ENCODE measurements at places on chromosomes 11 and 22.

DNA sequence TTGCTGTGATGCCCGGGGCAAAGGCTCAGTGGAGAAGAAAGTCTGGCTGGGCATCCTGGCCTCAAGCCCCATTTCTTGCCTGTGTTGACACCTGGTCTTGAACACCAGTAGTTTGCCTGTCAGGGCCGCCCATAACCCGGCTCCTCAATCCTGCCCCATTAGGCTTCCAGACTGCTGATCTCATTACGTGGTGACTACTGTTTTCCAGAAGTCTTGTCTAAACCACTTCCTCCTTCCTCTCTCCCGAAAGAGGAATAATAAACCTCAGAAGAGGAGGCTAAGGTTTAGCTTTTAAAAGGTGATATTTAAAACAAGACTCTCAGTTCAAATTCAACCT lies 97.7 kb downstream of the CD44 start:
- no peak for DNase-seq

GRCh38 chr11:121449123-121449522 lies 3.0 kb upstream of the SORL1 start:
- no peak for DNase-seq

GRCh38 chr11:91608677-91609076 lies 615.9 kb upstream of the FAT3 start:
- DNase-seq = peak; percentile 12

GRCh38 chr11:109000531-109000930 lies 335.7 kb downstream of the DDX10 start:
- DNase-seq = peak; percentile 55

- DNase-seq = no peak
Observed at GRCh38 chr22:23264610-23265367, 84.5 kb downstream of the BCR start.

DNA sequence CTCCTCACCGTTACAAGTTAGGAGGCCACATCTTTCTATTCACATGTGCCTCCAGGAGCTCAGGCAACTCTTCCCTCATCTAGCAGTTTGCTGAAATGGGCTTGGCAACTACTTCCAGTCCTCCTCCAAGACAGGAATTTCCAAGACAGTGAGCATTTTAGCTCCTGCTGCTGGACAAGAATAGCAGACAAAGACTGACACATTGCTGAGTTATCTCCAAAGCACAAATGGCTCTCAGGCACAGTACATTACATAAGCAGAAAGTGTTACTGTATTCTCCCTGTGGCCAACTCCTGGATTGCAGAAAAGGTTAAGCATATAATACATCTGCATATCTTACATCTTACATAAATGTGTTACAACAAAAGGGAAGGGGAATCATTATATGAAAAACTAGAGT lies 83.2 kb upstream of the POU2AF2 start:
- peak; percentile 9 for DNase-seq

DNA sequence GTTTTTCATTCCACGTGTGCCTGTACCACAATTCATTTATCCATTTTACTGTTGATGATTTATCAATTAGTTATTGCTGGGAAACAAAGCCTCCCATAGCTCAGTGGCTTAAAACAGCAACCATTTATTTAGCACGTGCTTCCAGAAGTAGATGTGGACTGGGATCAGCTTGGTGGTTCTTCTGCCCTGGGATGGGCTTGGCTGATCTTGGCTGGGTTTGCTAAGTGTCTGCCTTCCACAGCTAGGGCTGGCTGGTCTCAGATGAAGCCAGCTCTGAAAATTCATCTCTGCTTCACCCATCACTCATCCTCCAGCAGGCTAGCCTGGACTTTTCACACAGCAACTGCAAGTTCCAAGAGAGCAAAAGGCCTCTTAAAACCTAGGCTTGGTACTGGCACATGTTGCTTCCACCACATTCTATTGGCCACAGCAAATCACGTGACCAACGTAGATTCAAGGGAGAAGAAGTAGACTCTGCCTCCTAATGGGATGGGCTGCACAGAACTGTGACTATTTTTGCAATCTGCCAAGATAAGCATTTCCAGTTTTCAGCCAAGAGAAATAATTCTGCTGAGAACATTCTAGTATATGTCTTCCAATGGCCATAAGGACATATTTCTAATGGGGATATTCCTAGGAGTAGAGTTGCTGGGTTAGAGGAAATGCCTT lies 124.9 kb downstream of the MN1 start:
- no peak for DNase-seq

- DNase-seq = no peak
Observed at GRCh38 chr11:74179234-74180052, 8.4 kb downstream of the PPME1 start.

GRCh38 chr11:83438438-83438837 lies 152.3 kb upstream of the CCDC90B start:
- no peak for DNase-seq

DNA sequence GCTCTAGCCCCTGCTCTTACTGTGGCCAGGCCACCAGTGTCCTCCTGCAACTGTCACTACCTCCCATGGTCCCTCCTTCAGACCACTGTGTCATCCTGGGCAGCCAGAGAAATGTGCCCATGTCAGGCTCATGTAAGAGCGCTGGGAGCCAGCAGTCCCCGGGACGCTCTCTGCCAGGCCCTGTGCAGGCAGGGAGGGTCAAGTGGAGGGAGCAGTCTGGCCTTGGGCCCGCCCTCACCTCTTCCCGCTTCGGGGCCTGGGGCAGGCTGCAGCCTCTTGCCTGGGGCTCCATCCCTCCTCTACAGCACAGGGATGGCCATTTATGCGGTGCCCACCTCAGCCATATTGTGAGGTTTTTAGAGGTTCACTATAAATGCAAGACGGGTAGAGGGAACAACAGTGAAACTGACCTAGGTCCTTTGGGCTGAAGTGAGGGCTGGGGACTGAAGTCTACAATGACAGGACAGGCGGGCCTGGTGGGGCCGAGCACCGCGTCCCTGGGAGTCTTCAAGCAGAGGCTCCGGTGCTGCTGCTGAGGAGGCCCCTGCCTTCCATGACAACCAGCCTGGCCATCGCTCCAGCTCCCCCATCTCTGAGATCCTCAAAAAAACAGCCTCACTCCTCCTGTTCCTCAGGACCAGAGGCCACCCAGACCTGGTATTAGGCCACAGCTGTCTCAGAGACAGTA lies 54.9 kb upstream of the TTLL12 start:
- no peak for DNase-seq

- no peak for DNase-seq
Observed at GRCh38 chr22:23557467-23557866, 22.6 kb downstream of the IGLL1 start.

DNA sequence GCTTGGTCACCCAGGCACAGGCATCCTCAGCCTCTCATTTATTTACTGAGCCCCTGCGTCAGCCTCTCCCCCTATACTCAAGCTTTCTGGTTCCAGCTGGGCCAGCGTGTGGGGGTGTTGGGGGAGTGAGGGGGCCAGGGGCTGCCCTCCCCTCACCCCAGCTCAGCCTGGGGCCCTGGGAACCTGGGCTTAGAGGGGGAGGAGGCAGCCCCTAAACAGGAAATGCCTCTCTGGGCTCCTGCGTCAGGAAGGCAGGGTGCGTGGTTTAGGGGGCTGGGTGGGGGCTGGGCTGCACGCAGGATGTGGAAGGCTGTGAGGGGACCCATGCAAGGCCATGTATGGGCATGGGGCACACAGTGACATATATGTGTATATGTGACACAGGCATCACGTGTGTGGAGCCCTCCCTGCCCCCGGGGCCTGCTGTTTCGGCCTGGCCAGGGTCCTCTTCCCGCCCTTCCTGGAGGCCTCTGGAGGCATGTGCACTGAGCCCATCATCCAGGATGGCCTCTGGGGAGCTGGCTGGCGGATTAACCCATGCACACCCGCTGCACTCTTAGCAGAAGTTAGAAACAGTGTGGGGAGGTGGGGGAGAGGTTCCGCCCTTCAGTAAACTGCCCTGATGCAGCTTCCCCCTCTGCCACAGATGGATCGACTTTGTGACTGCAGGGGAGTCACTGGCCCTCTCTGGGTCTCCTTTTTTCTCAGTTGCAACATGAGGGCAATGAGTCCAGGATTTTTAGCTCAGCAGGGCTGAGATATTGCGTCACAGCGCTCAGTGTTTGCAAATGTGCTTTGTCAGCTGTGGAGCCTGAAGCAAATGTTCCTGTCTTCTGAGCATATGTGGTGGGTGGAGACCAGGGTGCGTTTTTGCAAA lies 1.1 kb upstream of the CD248 start:
- peak; percentile 90 for DNase-seq

GRCh38 chr11:36218283-36218921 lies 70.8 kb downstream of the COMMD9 start:
- DNase-seq = no peak

DNA sequence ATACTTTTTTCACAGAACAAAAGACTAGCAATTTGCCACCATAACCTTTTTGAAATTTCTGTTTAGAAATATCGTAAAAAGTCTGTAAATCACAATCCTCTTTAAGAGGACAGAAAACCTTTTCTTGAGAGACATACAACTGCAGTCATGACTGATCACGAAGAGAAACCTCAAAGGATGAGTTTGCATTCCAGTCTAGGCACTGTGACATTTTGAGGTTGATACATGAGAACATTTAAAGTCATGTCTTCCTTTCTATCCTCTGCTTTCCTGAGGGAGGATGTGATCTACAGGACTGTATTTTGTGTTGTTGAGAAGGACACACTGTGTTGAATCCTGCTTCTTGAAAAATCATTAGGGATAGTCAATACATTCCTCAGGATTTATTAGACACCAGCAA lies 476.7 kb upstream of the CCDC179 start:
- no peak for DNase-seq

DNA sequence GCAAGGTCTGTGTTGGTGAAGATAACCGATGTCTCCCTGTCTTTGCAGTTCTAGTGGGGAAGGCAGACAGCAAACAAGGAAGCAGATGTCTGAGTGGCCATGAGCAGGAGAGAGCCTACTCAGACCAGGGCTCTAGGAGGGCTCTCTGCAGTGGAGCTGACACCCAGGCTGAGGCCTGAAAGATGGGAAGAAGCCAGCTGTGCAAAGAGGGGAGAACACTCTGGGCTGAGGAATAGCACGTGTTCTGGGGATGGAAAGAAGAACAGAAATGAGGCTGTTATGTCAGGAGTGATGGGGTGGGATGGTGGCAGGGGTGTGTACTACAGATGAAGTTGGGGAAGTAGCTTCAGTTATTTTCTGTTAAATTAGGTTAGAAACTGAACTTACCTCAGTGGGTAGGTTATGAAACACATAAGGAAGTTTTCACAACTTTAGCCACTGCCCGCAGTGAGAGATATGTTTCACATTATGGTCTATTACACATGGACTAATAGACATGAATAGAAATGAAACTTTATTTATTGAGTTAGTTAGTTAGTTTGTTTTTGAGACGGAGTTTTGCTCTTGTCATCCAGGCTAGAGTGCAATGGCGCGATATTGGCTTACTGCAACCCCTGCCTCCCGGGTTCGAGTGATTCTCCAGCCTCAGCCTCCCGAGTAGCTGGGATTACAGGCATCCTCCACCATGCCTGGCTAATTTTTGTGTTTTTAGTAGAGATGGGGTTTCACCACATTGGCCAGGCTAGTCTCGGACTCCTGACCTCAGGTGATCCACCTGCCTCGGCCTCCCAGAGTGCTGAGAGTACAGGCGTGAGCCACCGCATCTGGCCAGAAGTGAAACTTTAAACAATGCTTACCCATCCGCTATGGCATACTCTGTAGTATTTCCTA lies 7.8 kb downstream of the DCPS start:
- no peak for DNase-seq

- no peak for DNase-seq
Observed at GRCh38 chr11:134665571-134666270, 253.7 kb upstream of the B3GAT1 start.

DNA sequence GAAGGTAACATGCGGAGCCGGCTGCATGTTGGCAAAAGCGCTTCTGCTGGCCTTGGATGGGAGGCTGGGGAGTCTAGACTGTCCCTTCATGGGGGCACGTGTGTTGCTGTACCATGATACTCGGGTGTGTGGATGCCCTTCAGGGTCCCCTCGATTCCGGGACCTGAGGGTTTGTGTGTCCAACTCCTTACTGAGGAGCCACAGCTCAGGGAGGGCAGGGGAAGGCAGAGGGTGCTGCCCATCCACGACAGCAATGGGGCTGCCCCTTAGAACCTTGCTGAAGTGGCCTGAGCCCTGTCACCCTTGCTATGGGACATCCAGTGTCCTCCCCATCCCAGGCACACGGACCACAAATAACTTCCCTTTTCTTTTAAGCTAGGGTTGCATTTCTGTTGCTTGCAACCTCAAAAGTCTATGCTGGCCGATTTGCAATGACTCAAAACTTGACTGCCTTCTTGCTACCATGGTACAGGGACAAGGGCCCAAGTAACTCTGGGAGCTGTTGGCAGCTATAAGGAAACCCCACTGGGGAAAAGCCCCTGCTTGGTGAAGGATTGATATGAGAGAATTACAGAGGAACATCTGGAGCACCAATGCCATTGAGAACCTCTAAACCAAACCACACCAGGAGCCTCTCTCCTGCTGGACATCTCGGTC lies 43.8 kb downstream of the RTL6 start:
- DNase-seq = no peak

DNA sequence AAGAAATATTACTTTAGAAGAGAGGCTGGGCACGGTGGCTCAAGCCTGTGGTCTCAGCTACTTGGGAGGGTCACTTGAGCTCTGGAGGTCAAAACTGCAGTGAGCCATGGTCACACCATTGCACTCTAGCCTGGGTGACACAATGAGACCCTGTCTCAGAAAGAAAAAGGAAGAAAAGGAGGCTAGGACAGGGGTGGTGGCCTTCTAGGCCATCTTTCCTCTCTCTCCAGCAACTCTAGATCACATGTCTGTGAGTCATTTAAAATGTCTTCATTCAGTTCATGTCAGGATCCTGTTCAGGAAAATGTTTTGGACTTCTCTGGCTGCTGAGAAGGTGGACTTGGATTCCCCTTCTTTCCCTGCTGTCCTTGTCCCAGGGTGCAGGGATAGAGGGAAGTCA lies 53.3 kb downstream of the PPFIA1 start:
- DNase-seq = peak; percentile 0

GRCh38 chr11:2666828-2667570 lies 32.8 kb downstream of the KCNQ1OT1 start:
- no peak for DNase-seq

- DNase-seq = no peak
Observed at GRCh38 chr11:108206969-108207682, 15.3 kb downstream of the NPAT start.

DNA sequence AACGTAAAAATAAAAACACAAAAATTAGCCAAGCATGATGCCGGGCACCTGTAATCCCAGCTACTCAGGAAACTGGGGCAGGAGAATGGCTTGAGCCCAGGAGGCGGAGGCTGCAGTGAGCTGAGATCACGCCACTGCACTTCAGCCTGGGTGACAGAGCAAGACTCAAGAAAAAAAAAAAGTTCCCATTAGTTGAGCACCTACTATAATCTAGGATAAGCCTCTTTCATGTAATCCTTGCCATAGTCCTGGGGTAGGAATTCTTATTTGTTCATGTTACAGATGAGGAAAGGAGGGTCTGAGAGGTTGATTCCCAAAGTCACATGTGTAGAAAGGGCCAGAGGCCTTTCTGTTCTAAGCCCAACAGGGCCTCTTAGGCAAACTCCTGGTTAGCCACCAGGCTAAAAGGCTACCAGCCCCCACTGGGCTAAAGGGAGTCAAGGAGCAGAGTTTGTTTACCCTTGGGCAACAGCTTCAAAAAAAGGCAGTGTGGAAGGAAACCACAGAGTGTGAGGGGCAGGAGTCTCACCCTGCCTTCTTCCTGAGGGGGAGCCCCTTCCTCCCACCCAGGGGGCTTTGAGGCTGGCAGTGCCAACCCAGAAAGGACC lies 21.6 kb upstream of the CSNK1E start:
- DNase-seq = no peak

GRCh38 chr11:48083421-48083820 lies 103.1 kb downstream of the PTPRJ start:
- DNase-seq = no peak

Measured in MCF 10A (cell line).